ENCODE measurements at places on chromosomes 7 and 10.

GRCh38 chr10:98748298-98748697, 301.6 kb upstream of the HPS1 start:
- DNase-seq, result peak; percentile 83
- H3K36me3 ChIP-seq, result no peaks in the 10 kb centered on the region
- no peak overlapping the region for H3K4me3 ChIP-seq

DNA sequence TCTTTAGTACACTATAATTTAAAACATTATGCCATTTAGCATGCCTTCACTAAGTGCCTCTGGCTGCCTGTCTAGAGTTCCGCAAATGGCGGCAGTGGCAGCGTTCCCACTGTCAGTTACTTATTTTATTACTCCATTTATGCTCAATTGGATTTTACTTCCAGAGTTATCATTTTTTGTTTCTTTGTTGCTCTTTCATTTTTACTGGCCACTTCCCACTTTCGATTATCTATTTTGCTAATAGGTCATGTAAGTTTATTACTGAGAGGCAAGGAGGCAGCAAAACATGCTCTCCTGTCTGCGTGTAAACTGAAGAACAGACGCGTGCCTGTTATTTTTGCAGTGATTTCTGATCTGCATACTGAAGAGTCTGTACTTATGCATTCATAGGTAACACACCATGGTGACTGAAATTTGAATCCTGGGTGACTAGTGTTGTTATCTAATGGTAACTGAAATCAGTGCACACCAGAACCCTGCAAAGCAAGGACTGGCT, 23.1 kb downstream of the KDM7A start:
- no peak for DNase-seq
- H3K27ac ChIP-seq, result no peak overlapping the region
- no peaks in the 10 kb centered on the region for H3K27me3 ChIP-seq
- H3K36me3 ChIP-seq, result no peaks in the 10 kb centered on the region
- no peak overlapping the region for H3K4me3 ChIP-seq
- H3K4me1 ChIP-seq, result no peaks in the 10 kb centered on the region

DNA sequence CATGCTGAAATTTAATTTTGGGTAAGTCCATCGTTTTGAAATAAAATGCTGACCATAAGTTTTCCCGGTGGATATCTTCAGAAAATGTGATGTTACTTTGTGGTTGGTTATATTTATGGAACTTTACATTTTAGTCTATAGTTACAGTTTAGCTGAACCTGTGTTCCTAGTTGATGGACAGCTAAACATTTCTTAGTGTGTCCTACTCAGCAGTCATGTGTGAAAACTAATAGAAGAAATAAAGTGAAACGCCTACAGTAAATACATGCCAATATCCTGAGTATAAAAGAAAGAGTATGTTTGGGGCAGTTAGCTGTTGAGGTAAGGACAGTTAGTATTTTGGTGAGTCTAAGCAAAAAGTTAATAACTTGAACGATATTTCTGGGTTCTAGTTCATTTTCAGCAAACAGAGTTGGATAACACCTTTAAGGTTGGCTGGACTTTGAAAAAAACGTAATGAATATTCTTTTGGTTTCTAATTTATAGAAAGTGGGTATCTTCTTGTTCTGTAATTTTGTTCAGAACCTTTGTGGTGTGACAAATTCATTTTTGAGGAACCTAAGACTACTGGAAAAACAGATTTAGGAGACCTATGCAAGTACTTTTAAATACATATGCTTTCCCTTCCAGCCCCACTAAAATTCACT, 28.7 kb downstream of the LCOR start:
- no peaks in the 10 kb centered on the region for H3K4me1 ChIP-seq
- no peak for DNase-seq
- H3K36me3 ChIP-seq, result no peaks in the 10 kb centered on the region
- H3K4me3 ChIP-seq, result no peak overlapping the region
- no peak overlapping the region for H3K27ac ChIP-seq

GRCh38 chr10:121873236-121873635, 54.6 kb downstream of the ATE1 start:
- H3K4me3 ChIP-seq, result no peak overlapping the region
- H3K27ac ChIP-seq, result no peak overlapping the region
- H3K27me3 ChIP-seq, result no peaks in the 10 kb centered on the region
- no peak for DNase-seq
- peaks cover 9% of the 10 kb centered on the region for H3K4me1 ChIP-seq

DNA sequence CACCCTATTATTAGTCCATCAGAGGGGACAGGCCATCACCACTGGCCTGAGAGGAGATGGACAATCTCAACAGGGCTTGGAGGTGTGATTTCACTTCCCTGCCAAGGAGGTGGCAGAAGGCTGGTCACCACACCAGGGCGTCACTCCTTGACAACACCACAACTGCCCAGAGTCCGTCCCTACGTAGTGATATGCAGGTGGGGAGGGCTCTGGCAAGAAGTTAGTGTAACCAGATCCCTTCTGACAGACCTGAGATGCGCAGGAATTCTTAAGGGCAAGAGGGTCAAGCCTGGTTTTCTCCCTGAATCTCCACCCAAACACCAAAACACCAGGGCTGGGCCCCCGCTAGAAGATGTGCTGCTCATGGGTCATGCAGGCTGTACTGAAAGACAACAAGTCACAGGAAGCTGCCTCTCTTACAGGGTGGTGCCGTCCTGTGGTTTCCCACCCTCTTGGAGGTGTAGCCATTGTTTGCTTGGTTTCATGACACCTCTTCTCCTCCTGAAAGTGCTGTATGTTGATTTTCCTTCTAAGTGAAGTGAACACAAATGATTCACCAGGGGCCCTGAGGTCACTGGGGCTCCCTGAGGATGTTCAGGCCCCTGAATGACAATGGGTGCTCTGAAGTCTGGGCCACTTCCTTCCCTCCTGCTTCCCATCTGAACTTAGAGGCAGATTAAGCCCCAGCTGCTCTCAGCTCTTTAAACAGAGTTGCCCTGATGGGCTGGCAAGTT, 27.1 kb downstream of the ATXN7L1 start:
- DNase-seq, result peak; percentile 90
- H3K27me3 ChIP-seq, result no peaks in the 10 kb centered on the region
